H1 (cell line): ENCODE measurements at places on chromosomes 6 and 20.

- no peak overlapping the region for H3K27ac ChIP-seq
- H3K36me3 ChIP-seq: no peaks in the 10 kb centered on the region
- no peaks in the 10 kb centered on the region for H3K4me1 ChIP-seq
- no peak for DNase-seq
- no peaks in the 10 kb centered on the region for H3K27me3 ChIP-seq
- H3K4me3 ChIP-seq: no peak overlapping the region
Measured at GRCh38 chr20:9555781-9556180, 41.4 kb downstream of the LAMP5 start.

DNA sequence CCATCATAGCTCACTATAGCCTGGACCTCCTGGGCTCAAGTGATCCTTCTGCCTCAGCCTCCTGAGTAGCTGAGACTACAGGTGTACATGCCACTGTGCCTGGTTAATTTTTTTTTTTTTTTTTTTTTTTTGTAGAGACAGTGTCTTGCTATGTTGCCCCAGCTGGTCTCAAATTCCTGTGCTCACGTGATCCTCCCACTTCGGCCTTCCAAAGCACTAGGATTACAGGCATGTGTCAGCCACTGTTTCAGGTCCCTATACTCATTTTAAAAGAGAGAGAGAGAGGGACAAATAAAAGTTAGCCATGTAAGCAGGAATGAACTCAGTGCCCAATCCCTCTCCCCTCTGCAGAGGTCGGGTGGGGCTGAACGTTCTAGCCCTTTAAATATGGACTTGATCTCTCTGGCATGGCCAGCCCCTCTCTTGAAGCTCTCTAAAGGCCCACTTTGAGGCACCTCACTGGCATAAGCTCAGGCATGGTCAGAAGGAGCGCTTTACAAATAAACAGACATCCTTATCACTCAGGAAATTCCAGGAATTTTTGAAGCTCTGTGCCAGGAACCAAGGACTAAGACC, 9.0 kb upstream of the SERPINB1 start:
- H3K36me3 ChIP-seq: no peaks in the 10 kb centered on the region
- H3K27me3 ChIP-seq: no peaks in the 10 kb centered on the region
- peaks cover 5% of the 10 kb centered on the region for H3K4me1 ChIP-seq

- H3K4me3 ChIP-seq: no peak overlapping the region
- H3K4me1 ChIP-seq: peaks cover 3% of the 10 kb centered on the region
- no peak overlapping the region for H3K27ac ChIP-seq
Measured at GRCh38 chr6:34585512-34586061, 29.5 kb upstream of the SPDEF start.

DNA sequence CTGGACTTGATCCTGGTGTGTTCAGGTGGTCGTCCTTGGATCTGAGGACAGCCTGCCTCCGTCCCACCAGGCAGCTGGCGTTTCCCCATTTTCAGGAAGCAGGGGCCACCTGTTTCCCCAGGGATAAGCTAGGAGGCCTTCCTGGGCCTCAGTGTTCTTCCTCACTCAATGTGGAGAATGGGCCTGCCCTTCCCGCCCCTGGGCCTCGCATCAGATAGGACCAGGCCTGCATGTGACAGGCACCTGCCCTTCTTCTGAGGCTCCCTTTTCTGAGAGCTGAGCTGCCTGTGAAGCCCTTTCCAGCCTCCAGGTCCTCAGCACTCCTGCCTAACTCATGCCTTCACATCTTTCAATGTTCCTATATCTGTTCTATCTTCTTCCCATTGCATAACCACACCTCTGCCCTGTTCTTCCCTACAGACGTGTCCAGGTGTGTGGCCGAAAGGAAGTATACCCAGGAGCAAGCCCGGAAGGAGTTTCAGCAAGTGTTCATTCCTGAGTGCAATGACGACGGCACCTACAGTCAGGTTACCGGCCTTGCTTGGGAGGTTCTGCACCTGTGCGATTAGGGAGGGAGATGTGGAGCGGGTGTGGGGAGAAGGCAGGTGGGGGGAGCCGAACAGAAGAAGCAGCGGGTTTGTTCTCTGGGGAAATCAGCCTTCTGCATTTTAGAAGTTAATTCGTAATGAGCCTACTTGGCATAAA, 85.1 kb downstream of the SMOC2 start:
- no peak overlapping the region for H3K4me3 ChIP-seq
- H3K27ac ChIP-seq: no peak overlapping the region
- 0 out of 2 replicates have a peak, but pooled peaks cover 3% of the 10 kb centered on the region for H3K36me3 ChIP-seq
- no peak for DNase-seq

DNA sequence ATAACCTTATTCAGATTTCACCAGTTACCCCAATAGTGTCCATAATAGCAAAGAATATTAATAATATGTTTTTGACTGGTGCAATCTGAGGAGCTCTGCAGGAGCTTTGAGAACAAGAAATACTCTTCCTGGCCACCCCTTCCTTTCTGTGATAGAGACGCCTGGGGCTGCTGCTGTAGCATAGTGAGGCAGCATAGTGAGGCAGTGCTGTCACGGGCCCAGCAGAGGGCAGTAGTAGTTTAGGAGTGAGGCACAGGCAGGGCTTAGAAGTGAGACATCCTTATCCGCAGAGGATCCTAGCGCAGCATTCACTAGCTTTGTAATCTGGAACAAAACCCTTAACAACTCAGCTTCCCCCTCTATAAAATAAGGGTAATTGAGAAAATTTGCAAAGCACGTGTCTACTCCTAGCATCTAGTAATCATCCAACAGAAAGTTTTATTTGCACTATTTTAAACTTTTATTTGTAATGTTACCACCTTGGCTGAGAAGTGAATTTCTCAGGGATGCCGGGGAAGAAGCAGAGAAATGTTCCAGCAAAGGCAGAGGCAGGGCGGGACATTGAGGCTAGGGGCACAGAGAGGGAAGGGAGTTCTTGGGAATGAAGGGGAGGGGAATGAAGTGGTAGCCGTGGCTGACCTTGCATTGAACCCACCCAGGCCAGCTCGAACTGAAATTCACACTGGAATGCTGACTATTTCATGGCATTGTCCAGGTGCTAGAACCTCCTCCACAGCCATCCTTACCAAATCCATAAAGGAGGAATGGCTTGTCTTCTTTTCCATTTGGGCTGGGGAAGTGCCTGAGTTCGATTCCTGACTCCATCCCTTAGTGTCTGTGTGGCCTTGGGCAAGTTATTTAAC, 78.8 kb downstream of the CDS2 start:
- no peaks in the 10 kb centered on the region for H3K27me3 ChIP-seq
- H3K4me1 ChIP-seq: no peaks in the 10 kb centered on the region
- no peaks in the 10 kb centered on the region for H3K36me3 ChIP-seq
- H3K4me3 ChIP-seq: no peak overlapping the region

GRCh38 chr6:157774153-157775135, 48.6 kb upstream of the SNX9 start:
- H3K36me3 ChIP-seq: no peaks in the 10 kb centered on the region
- no peak overlapping the region for H3K27ac ChIP-seq
- H3K4me3 ChIP-seq: no peak overlapping the region
- no peak for DNase-seq
- H3K27me3 ChIP-seq: no peaks in the 10 kb centered on the region
- no peaks in the 10 kb centered on the region for H3K4me1 ChIP-seq

GRCh38 chr6:165383323-165383722, 73.9 kb upstream of the C6orf118 start:
- H3K4me1 ChIP-seq: no peaks in the 10 kb centered on the region
- H3K27me3 ChIP-seq: no peaks in the 10 kb centered on the region
- no peak overlapping the region for H3K4me3 ChIP-seq
- no peak for DNase-seq
- no peak overlapping the region for H3K27ac ChIP-seq

DNA sequence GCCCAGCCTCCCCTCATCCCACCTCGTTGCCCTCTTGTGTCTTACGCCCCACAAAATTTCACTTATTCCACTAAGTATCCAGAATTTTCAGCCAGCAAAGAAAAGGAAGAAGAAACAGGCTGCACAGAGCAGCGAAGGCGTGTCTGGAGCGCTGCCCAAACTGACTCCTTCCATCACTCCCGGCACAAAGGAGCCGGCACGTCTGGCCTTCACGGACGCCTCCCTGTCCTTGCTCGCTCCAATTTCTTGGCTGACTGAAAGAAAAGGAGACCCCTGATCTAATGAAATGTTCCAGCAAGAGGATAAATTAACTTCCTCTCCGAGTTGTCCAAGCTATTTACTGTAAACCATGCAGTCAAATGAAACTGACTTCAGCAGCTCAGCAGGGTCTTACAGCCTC, 152.3 kb upstream of the CDH4 start:
- no peak for DNase-seq
- H3K4me3 ChIP-seq: no peak overlapping the region
- H3K27ac ChIP-seq: no peak overlapping the region
- no peaks in the 10 kb centered on the region for H3K4me1 ChIP-seq
- H3K27me3 ChIP-seq: peaks cover 23% of the 10 kb centered on the region; the same call in 1 of the 2 replicates
